ENCODE measurements at places on chromosomes 6 and 20. TPM values are rescaled to one million over a fixed set of nuclear protein-coding genes. Genes with fewer than 3 reads are reported as not detected.
A peak's percentile ranks its signal among the peaks of the same experiment; 100 is the strongest.

DNA sequence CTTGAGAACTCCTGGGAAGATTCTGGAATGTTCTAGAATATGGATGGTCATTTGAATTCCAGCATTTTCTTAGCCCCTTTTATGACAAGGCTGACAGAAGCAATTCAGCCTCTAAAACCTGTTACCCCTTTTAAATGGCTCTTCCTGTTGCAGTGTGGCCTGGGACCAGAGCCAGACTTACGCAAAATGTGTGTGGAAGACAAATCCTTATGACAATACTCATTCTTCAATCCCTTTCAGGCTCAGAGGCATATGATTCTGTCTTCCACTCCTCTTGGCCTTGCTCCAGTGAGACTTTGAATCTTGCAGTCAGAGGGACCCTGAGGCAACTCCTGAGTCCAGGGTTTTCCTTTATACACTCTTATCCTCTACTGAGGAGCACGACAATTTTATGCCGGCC is 287.0 kb downstream of the CLIC5 start:
- peaks cover under 1% of the 10 kb centered on the region for H3K27me3 ChIP-seq
- no peak for DNase-seq
- H3K4me3 ChIP-seq: no peak overlapping the region

Gene CTNNBL1
- total RNA-seq: 90.2 TPM

GRCh38 chr6:121354764-121355163 is 20.5 kb upstream of the TBC1D32 start:
- DNase-seq: no peak
- H3K27ac ChIP-seq: no peak overlapping the region
- H3K4me3 ChIP-seq: no peak overlapping the region
- H3K27me3 ChIP-seq: peaks cover 30% of the 10 kb centered on the region
- H3K36me3 ChIP-seq: no peaks in the 10 kb centered on the region
- H3K4me1 ChIP-seq: no peaks in the 10 kb centered on the region

- H3K27me3 ChIP-seq: no peaks in the 10 kb centered on the region
- peaks cover 6% of the 10 kb centered on the region for H3K4me1 ChIP-seq
- no peak for DNase-seq
- H3K36me3 ChIP-seq: no peaks in the 10 kb centered on the region
Observed at GRCh38 chr6:32815996-32816395, 806 bp downstream of the HLA-DOB start.

Gene IPCEF1
- 17.3 TPM for total RNA-seq

- no peak overlapping the region for H3K27ac ChIP-seq
- no peaks in the 10 kb centered on the region for H3K36me3 ChIP-seq
- H3K27me3 ChIP-seq: no peaks in the 10 kb centered on the region
- no peak overlapping the region for H3K4me3 ChIP-seq
Observed at GRCh38 chr6:129513471-129513870, 196.5 kb downstream of the ARHGAP18 start.

- no peak overlapping the region for H3K4me3 ChIP-seq
- peaks cover 64% of the 10 kb centered on the region for H3K27me3 ChIP-seq
- DNase-seq: no peak
- H3K36me3 ChIP-seq: peaks cover 2% of the 10 kb centered on the region
- no peak overlapping the region for H3K27ac ChIP-seq
Observed at GRCh38 chr6:107632381-107633136, 142.6 kb downstream of the SOBP start.

DNA sequence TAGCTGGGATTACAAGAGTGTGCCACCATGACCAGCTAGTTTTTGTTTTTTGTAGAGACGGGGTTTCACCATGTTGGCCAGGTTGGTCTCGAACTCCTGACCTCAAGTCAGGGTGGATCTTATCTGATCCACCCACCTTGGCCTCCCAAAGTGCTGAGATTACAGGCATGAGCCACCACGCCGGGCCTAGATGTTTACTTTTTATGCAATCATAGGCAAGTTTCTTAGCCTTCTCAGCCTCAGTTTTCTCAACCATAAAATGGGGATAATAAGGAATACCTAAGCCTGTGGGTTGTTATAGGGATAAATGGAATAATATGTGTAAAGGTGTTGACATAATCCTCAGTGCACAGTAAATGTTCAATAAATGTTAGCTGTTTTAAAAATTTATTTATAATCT is 9.8 kb downstream of the SPATS1 start:
- H3K27me3 ChIP-seq: peaks cover 20% of the 10 kb centered on the region
- DNase-seq: no peak
- no peak overlapping the region for H3K27ac ChIP-seq
- no peak overlapping the region for H3K4me3 ChIP-seq
- H3K36me3 ChIP-seq: peaks cover 1% of the 10 kb centered on the region

- no peak overlapping the region for H3K4me3 ChIP-seq
- peak overlapping the region; percentile 86 for H3K27ac ChIP-seq
- peaks cover 35% of the 10 kb centered on the region for H3K4me1 ChIP-seq
- no peaks in the 10 kb centered on the region for H3K36me3 ChIP-seq
- DNase-seq: no peak
Observed at GRCh38 chr6:44642349-44642748, 254.8 kb downstream of the CDC5L start.

DNA sequence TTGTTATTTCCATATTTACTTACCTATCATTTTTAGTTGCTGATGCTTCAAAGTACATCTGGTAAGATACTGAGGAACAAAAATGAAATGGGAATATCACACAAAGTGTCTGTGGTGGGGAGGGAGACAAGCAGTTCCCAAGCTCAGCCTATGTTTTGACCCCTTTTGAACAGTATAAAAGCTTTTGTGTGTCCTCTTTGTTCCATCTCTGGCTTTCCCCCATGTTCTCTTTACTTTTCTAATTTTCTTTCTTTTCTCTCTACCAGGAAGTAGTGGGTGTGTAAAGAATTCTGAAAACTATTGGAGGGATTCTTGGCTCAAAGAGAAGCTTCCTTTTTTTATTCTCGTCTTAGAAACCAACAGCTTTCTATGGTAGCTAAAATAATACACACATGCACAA is 7.4 kb downstream of the TAAR2 start:
- DNase-seq: no peak
- no peak overlapping the region for H3K27ac ChIP-seq
- H3K4me3 ChIP-seq: no peak overlapping the region
- peaks cover 10% of the 10 kb centered on the region for H3K4me1 ChIP-seq

- H3K4me1 ChIP-seq: no peaks in the 10 kb centered on the region
- H3K27ac ChIP-seq: no peak overlapping the region
- no peaks in the 10 kb centered on the region for H3K27me3 ChIP-seq
- peaks cover 24% of the 10 kb centered on the region for H3K36me3 ChIP-seq
- DNase-seq: no peak
- no peak overlapping the region for H3K4me3 ChIP-seq
Observed at GRCh38 chr6:116173928-116174327, 48.0 kb upstream of the COL10A1 start.

Gene ZNF341
- 7.4 TPM for total RNA-seq

DNA sequence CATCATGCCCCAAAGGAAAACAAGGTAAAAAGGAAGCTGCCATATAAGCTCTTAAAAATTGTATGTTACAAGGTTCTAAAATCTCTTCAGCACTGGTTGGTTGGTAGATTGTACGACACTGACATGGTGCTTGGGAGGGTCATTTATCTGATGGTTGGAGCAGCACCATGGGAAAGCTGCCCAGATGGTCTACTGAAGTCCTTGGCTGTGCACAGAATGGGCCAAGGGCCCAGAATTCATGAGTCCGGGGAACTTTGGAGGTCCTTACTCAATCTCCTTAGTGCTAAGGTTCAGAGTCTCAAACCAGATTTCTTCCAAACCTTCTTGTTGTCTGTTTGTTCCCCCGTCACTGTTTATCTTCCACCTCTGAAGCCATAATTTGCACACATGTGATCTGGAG is 314.4 kb downstream of the ESR1 start:
- H3K4me1 ChIP-seq: peaks cover 14% of the 10 kb centered on the region
- DNase-seq: no peak

DNA sequence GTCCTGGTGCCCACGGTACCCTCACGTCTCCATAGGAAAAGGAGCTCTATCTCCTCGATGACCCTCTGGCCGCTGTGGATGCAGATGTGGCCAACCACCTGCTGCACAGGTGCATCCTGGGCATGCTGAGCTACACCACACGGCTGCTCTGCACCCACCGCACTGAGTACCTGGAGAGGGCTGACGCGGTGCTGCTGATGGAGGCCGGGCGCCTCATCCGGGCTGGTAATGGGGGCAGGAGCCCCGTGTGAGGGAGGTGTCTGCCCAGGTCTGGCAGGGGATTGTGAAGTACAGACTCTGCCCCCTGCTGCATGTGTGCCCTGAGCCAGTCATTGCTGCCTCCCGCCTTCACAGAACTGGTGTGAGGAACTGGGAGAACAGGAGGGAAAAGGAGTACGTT is 12.4 kb downstream of the DLK2 start:
- H3K36me3 ChIP-seq: peaks cover 1% of the 10 kb centered on the region
- no peaks in the 10 kb centered on the region for H3K4me1 ChIP-seq
- H3K4me3 ChIP-seq: no peak overlapping the region
- no peak overlapping the region for H3K27ac ChIP-seq

DNA sequence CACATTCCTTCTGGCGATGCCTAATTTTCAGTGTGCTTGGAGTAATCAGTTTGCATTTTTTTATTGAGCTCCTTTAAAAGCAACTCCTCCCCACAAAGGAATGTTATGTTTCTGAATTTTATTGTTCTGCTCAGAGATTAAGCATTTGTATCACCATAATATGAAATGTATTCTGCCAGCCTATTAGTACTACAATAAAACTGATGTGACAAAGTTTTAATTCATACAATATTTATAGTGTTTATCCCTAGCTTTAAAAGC is 236.9 kb upstream of the ASCC3 start:
- no peak overlapping the region for H3K27ac ChIP-seq
- no peak overlapping the region for H3K4me3 ChIP-seq
- no peaks in the 10 kb centered on the region for H3K27me3 ChIP-seq

- H3K4me1 ChIP-seq: no peaks in the 10 kb centered on the region
- no peak overlapping the region for H3K27ac ChIP-seq
- H3K36me3 ChIP-seq: no peaks in the 10 kb centered on the region
- peaks cover 6% of the 10 kb centered on the region for H3K27me3 ChIP-seq
- H3K4me3 ChIP-seq: no peak overlapping the region
Observed at GRCh38 chr6:160962835-160963623, 28.5 kb upstream of the MAP3K4 start.

DNA sequence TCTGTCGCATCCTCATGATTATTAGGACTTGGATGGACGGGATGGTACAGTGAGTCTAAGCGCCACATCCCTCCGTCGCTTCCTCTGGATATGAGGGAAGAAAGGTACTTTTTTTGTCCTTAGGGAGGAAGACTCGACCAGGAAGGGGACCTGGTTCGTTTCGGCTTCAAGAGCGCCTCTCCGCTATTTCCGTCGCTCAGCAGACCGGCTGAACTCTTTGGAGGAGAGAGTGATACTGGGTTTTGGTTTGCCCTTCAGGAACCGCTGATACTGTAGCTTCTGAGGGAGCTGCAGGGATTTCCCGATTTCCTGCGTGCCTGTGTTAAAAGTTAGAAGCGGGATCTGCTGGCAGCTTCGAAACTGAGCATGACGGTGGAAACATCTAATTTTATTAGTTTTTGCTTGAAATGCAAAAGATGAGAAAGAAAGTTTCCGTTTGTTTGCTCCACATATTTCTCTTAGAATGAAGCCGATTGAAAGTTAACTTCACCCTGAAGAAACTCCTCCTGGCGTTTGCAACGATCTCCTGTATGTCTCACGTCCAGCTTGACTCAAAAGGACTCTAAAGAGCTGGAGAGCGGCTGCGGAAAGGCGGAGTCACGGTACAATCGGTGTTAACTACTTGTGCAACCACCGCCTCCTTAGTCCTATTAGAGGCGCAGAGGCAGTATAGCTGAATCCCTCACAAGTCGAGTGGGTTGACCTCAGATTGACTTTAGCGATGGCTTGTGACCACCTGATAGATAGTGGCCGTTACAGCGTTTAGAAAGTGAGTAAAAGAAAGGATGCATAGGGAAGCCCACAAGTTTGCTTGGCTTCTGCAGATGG is 129.4 kb downstream of the TRIM27 start:
- peaks cover 3% of the 10 kb centered on the region for H3K36me3 ChIP-seq
- DNase-seq: no peak
- H3K27me3 ChIP-seq: peaks cover 80% of the 10 kb centered on the region
- H3K4me1 ChIP-seq: peaks cover 22% of the 10 kb centered on the region

- H3K4me3 ChIP-seq: no peak overlapping the region
- H3K27me3 ChIP-seq: peaks cover 34% of the 10 kb centered on the region
- no peaks in the 10 kb centered on the region for H3K36me3 ChIP-seq
- H3K27ac ChIP-seq: no peak overlapping the region
Observed at GRCh38 chr20:64051561-64052325, 2.3 kb upstream of the SOX18 start.

DNA sequence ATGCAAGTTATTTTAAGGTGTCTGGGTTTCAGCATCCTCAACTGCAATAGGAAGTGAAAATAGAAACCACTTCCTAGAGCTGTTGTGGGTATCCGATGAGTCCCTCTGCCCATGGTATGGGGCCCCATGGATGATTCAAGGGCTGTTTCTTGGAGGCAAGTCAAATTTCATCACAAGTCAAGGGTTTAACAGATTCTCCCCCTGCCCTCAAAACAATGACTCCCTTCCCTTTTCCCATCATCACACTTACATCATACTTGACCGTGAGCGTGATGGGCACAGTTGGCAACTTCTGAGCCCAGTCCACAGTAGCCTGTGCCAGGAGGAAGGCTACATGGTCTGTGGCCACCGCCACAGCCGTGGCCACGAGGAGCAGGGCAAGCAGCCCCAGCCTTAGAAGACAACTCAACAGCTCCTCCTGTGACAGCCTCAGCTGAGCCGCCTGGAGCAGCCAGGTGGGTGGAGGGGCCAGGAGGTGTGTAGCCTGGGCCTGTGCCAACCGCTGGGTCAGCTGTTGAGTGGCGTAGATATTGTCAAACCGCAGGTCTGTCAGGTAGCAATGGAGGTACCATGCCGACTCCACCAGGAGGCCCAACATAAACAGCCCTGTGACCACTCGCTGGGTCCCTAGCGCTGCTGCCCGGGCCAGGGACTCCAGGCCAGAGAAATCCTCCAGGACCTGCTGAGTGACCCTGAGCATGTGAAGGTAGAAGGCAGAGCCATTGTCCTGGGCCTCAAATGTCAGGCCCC is 5.2 kb downstream of the OCSTAMP start:
- DNase-seq: peak; percentile 87
- H3K27ac ChIP-seq: no peak overlapping the region

DNA sequence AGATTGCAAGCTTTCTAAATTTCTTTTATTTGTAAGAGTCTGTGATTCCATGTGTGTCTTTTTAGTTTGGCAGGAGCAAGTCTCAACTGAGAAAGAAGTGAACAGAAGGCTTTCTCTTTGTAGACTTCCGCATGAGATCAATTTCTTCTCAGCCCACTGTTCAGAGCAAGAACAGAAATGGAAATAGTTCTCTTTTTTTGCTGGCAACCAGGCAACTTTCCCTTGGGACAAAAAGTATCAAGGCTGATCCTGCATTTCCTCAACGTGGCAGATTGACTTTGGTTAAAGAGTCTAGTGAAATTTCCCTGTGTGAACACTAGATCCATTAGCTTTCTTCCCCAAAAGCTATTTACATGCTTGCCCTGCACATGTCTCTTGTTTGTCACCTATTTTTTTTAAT is 46.8 kb upstream of the JAG1 start:
- no peaks in the 10 kb centered on the region for H3K36me3 ChIP-seq
- H3K27me3 ChIP-seq: peaks cover 25% of the 10 kb centered on the region
- no peaks in the 10 kb centered on the region for H3K4me1 ChIP-seq

- H3K27ac ChIP-seq: no peak overlapping the region
- H3K27me3 ChIP-seq: peaks cover 62% of the 10 kb centered on the region
- no peak for DNase-seq
- H3K4me1 ChIP-seq: no peaks in the 10 kb centered on the region
- H3K36me3 ChIP-seq: no peaks in the 10 kb centered on the region
Observed at GRCh38 chr20:1891263-1892118, 3.7 kb upstream of the SIRPA start.

Gene DNMT3B
- 3.3 TPM for total RNA-seq

GRCh38 chr6:47733879-47734558 is 35.6 kb downstream of the ADGRF4 start:
- H3K27me3 ChIP-seq: peaks cover 9% of the 10 kb centered on the region
- no peaks in the 10 kb centered on the region for H3K4me1 ChIP-seq
- H3K36me3 ChIP-seq: no peaks in the 10 kb centered on the region
- H3K4me3 ChIP-seq: no peak overlapping the region
